ENCODE measurements at places on chromosomes 7 and 10. TPM values are rescaled to one million over a fixed set of nuclear protein-coding genes. Genes with fewer than 3 reads are reported as not detected.

The NACAD gene
- polyA plus RNA-seq, result not detected

The PODXL gene
- 1.2 TPM for polyA plus RNA-seq

The DRGX gene
- not detected for polyA plus RNA-seq

The ATAD1 gene
- polyA plus RNA-seq, result 41.5 TPM

The RBP3 gene
- polyA plus RNA-seq, result not detected

The PON3 gene
- polyA plus RNA-seq, result not detected

The LLCFC1 gene
- not detected for polyA plus RNA-seq

The ADAM22 gene
- polyA plus RNA-seq, result 1.8 TPM

The PTPN12 gene
- 0.90 TPM for polyA plus RNA-seq

DNA sequence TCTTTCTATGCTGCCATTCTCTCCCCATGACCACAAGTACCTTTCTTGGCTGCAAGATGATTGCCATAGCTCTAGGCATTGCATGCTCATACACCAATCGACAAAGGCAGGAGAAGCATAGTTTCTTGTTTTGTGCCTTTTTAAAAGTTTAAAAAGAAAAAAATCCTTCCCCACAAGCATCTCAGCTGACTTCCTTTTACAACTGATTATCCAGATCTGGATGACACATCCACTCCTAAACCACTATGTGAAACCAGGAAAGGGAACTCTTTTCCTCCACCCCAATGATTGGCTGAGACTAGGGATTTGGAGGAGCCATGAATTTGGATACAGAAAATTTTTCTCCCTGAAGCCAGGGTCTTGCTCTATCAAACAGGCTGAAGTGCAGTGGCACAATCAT is 14.5 kb upstream of the LRRC4 start:
- no peak for DNase-seq

- DNase-seq, result no peak
These were observed 28.3 kb upstream of the GNA12 start for GRCh38 chr7:2872296-2872874.

- DNase-seq, result no peak
These were observed 147.2 kb downstream of the DYNC1I1 start for GRCh38 chr7:95919556-95919955.

DNA sequence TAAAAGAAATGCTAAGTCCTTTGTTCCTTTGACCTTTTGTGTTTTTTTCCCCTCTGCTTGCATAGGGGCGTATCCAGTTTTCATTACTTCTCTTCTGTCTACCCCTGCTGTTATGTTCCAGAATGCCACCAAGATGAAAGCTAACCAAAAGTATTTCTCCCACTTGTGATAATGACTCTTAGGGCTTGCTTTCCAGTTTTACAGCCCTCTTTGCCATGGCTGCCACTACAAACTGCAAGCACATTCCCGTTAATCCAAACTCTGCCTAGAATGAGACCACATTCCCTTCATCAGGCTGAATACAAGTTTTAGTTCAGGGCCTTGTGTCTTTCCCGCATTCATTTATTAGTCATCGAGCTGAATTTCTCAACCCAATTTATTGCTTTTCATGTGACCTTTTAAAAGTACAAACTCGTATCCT is 23.6 kb upstream of the CD36 start:
- no peak for DNase-seq

DNA sequence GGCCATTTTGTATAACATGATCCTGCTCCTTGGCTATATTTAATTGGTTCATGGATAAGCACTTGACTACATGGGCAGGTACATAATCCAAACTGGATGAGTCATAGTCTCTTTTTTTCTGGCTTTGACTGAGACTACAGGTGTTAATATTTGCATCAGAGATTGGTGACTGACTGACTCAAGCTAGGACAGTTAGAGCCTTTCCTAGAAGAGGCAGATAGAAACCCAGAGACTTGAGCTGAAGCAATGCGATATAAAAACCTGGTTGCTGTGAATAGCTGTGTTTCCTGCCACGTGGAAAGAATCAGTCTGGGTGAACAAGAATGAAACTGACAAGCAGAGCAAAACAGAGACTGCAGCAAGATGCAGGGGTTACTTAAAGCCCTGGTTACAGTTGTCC is 81.0 kb downstream of the SAMD9 start:
- DNase-seq, result no peak

- DNase-seq, result no peak
These were observed 78.6 kb upstream of the ARMC3 start for GRCh38 chr10:22849077-22849805.

- DNase-seq, result no peak
These were observed 17.6 kb downstream of the NUDCD3 start for GRCh38 chr7:44472843-44473242.

DNA sequence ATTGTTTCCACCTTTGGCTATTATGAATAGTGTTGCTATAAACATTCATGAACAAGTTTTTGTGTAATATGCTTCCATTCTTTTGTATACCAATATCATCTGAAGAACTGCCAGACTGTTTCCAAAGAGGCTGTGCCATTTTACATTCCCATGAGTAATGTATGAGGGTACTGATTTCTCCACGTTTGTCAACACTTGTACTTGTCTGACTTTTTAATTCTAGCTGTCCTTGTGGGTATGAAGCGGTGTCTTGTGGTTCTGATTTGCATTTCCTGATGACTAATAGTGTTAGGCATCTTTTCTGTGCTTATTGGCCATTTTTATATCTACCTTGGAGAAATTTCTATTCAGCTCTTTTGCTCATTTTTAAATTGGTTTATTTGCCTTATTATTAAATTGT is 52.8 kb downstream of the LSMEM1 start:
- DNase-seq, result no peak

DNA sequence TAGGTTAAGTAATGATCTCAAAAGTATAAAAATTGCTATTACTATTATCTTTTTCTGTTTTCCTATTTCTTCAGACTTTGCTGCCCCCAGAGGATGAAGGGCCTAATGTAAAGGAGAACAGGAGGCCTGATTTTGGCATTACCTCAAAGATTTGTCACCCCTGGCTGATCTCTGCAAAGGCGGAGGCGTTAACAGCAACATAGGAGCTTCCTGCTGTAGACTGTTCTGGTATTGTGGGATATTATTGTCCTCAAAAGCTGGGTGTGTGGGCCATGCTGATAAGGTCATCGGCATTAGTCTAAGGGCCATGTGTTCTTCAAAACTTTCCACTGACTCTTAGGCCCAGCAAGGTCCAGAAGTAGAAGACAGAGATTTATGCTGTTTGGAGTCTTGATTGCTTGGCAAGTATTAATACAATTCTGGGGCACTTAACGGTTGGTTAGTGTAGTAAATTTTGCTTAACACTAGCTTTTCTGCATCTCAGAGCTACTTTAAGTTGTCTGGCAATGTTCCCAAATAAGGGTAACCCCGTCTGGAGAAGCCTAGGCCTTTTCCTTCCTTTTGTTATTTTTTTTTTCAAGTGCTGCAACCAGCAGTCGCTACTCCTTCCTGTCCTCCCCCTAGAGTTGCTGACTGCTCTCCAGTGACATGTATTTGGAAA is 14.0 kb upstream of the ENTPD1 start:
- no peak for DNase-seq

DNA sequence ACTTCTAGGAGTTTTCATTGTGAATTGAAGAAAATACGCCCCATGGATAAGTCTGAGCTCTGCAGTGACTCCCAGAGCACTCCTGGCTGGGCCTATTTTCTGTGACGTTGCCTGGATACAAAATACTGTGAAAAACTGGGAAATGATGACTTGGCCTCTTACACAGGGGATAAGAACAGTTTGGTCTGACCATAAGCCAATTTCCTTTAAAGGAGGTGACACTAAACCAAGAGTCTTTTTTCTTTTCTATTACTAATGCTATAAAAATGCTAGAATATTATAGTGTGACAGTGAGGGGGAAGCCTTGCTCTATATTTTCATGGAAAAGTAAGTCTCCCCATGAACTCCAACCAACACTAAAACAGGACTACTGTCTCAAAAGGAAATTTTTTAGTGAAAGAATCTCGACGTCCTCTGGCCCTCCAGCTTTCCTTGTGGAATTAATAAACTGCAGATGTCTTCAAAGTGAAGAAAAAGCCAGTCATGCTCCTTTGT is 45.5 kb downstream of the MYOF start:
- no peak for DNase-seq

DNA sequence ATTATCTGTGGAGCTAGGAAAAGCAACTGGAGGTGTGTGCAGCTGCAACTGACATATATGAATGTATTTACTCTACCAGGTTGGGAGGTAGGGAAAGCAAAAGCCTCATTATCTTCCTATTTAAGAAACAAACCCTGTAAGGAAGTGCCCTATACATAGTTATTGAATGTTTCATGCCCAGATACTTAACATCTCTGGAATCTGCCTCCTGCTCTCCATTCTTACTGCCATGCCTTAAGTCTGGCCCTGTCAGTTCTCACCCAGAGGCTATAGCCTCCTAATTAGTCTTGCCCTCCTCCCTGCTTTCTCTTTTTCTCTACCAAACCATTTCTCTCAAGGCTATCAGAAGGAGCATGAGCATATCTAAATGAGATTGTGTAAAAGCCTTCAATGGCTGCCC is 542.6 kb upstream of the LRRN3 start:
- no peak for DNase-seq

DNA sequence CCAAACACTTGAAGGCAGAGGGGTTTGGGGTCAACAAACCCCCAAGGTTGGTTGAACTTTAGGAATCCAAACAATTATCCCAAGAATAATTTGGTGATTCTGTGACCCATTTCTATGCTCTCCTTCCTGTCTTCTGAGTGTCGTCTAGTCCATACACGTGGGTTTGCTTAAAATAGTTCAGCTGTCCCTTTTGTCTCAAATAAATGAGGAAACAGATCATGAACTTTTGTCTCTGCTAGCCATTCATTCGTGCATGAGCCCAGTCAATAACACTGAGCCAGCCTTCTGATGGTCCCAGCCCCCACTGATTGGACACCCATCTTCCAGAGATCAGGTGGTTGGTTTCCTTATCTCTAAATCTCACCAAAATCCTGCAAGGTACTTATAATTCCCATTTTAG is 255.4 kb downstream of the PRPF18 start:
- DNase-seq, result no peak

DNA sequence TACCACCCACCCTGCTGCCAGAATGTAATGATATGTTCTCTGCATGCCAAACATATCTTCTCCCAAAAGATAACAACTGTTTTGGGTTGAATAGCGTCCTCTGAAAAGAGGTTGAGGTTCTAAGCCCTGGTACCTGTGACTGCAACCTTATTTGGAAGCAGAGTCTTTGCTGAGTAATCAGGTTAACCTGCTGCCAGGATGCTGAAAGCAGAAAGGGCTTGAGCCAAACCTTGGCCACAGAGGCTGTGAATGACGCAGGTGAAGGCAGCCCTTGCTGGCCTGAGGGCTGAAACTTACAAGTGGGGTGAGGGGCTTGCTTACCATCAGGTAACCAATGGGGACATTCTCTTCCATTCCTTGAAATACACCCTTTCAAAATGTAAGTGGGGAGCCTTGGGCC is 151.8 kb upstream of the RHEB start:
- DNase-seq, result no peak

DNA sequence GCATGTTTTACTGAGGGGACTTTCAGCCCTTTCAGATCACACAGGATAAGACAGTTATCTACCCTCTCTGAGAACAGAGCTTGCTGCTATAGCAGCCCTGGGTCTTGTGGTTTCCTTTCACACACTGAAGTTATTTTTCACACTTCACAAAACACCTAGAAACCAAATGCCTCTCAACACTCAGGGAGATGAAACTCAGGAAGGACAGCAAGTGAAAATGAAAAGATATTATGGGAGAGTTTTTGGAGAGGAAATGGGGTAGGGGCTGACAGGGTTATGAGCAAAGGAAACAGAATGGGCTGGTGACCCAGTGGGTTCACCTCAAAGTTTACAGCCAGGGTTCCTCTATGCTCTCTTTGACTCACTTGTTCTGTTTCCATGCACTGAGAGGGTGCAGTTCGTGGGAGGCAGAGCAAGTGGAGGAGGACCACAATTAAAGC is 17.0 kb upstream of the GIMAP2 start:
- peak; percentile 88 for DNase-seq

DNA sequence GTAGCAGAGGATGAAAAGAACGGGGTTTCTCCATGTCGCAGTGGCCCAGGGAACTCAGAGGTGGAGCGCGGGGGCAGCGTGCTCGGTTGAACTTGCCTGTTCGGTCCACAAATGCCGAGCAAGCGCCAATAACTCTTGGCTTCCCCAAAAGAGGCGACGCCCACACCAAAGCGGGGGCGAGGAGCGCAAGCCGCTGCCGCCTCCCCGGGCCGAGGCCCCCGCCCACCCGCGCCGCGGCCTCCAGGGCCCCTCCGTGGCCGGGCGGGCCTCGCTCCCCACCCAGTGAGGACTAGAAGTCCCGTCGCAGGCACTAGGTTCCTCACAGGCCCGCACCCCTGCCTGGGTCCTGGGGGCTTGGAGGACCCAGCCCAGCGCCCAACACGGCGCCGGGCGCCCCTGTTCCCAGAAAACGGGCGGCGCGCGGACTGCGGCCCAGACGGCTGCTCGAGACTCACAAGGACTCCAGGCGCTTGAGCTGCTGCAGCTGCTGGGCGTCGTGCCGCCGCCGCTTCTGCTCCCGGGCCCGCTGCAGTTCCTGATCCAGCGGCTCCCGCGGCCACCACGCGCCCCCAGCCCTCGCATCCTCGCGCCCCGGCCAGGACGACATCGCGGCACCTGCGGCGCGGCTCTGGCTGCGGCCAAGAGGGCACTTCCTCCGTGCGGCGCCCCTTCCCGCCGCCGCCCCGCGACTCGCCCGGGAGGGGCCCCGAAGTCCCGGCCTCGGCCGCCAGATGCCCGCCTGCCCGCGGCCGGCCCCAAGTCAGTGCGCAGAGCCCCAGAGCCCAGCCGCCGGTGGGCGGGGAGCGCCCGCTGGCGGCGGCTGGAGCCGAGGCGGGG is 14.6 kb upstream of the FKBP9 start:
- DNase-seq, result peak; percentile 51

DNA sequence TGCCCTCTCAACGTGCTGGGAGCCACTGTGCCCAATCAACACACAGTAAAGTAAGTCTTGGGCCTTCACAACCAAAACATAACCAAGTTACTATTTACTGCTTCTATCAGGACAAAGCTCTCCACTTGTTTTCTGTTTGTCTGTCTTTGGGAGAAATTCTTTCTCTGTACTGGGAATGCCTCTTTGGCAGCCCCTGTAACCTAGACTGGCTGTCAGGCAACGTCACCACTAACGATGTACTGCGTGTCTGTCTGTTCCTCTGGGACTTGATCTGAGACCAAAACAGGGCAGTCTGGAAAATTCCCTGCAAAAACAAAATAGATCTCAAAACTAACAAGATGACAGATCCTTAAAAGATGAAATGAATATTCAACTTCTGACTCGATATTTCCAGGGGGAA is 113.0 kb downstream of the SMURF1 start:
- DNase-seq, result no peak

DNA sequence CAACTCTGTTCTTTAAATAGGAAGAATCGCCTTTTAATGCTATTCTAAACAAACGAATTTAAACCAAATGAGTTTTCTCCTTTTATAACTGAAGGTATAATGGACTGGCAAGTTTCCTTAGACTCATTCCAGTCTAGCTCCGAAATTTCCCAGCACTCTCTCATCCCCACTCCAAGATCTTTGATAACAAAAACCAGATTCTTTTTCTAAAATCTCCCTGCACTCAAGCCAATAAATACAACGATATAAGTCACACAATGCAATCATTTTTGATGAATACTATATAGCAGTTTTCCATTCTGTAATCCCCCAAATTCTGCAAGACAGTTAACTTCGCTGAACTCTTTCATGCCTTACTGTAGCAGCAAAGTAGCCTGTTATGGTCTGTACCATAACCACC is 1.9 kb downstream of the OGA start:
- DNase-seq, result no peak
